Skin of body (tissue), 3 donors: ENCODE measurements at places on chromosomes 16 and 17.

DNA sequence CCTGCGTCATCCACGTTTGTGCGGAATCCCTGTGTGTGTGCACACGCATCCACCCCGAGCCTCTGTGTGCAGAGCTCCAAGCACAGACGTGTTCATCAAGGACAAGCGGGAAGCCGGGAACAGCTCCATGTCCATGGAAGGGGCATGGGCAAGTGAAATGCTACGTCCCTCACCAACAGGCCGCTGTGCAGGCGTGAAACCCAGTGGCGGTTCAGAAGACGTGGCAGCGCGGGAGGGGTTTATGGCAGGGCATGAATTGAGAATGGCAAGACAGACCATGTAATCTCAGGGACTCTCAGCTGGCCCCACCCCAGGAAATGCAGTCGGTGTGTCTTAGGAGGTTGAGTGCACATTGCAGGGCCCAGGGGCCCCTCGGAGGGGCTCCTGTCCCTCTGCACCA lies 52.7 kb downstream of the TBC1D16 start:
- DNase-seq, result no peak

DNA sequence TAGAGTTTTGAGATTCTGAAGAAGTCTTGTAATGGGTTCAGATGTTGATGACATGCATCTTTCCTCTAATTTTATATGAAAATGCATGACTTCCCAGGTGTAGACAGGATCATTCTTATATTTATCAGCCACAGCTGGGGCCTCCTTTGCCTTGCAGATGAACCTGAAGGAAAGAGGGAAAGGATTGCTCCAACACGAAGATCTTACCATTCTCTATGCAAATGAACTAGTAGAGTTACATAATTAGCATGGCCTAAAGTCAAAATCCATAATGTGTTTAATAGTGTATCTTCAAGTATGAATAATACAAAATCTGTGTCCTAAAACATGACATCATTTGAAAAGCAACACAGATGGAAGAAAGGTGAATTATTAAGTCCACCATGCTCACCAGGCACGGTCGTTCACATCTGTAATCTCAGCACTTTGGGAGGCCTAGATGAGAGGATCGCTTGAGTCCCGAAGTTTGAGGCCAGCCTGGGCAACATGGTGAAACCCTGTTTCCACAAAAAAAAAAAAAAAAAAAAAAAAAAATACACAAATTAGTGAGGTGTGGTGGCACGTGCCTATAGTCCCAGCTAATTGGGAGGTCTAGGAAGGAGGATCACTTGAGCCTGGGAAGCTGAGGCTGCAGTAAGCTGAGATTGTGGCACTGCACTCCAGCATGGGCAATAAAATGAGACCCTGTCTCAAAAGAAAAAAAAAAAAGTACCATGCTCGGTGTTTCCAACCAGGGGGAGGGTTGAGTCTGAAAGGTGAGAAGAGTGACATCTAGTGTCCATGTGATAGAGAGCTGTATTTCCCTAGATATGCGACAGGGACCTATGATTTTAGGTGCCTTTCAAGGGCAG lies 6.3 kb downstream of the VWA3A start:
- DNase-seq, result no peak

GRCh38 chr16:22300427-22301071 lies 3.3 kb downstream of the POLR3E start:
- no peak for DNase-seq

GRCh38 chr16:28492511-28492910 lies 637 bp upstream of the CLN3 start:
- no peak for DNase-seq

- no peak for DNase-seq
These were observed 197.4 kb downstream of the SPECC1 start for GRCh38 chr17:20206591-20206990.

DNA sequence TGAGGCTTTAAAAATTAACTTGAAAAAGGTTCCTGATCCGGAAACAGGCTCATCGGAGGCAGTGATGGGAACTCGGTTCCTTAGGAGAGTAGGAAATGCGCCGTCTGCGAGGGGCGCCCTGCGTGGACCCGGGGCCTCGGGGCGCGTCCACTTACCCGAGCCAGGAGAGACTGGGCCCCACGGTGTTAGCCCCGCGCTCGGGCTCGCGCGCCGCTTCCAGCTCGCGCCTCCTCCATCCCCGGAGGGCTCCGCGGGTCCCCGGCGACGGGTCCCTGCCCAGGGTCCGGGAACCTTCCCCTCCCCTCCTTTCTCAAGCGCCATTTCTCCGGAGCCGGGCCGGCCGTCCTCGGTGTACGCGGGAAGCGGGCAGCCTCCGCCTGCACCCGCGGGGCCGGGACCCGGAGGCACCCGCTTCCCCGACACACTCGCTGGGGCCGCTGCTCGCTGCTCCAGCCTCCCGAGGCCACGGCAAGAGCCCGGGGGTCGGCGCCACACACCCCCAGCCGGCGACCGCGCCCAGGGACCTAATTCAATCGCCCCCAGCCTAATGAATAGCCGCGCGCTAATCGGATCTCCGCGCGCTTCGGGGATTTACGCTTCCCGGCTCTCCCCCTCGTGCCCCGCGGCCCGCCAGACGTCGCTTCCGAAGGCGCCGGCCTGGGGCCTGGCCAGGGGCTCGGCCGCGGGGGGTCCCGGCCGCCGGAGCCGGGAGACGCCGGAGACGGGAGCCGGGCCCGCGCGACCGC lies 2.2 kb upstream of the BAHCC1 start:
- DNase-seq, result no peak

DNA sequence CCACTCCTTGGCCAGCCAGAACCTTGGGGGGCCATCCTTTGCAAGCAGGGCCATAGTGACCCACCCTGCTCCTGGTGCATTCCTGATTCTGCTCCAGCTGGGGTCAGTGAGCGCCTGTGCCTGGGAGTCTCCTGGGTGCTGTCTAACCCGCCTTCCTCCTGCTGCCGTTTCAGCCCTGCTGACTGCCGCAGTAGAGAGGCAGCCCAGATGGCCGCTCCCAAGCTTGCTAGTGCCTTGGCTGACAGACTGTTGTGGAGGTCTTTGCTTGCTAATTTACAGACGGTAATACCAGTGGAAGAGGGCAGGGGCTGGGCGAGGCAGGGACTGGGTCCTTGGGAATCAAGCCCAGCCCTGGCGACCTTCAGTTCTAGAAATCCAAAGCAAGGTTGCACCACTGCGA lies 99.6 kb downstream of the SOCS1 start:
- DNase-seq, result no peak

GRCh38 chr16:66043326-66043725 lies 323.2 kb upstream of the CDH5 start:
- DNase-seq, result no peak

DNA sequence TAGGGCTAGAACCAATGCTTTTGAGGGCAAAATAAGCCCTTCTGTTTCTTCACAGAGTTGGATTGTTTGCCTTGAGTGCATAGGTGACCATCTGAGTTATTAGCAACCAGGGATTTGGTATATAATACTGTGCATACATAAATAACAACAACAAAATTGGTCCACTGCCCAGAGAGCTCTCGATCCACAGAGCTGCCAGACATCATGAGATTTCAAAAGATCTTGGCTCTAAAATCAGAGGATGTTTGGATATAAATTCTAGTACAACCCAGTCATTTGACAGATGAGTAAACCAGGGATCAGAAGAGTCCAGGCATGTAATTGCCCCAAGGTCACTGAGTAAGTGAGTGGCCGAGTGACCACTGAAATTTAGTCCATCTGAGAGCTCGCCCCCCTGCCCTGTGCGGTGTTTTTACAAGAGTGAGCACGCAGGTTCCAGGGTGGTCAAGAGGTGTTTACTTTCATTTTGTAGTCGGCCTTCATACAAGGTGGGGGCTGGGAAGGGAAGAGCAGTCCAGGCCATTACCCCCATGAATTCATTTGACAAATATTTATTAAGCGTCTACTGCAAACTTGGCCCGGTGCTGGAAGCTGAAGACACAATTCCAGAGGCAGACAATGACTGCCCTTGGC lies 1.8 kb upstream of the MT2A start:
- DNase-seq, result peak; percentile 90

- DNase-seq, result no peak
These were observed 188.6 kb downstream of the NTN1 start for GRCh38 chr17:9209781-9210370.

- DNase-seq, result no peak
These were observed 1.0 kb downstream of the SDK2 start for GRCh38 chr17:73643001-73643851.

- no peak for DNase-seq
These were observed 321.3 kb downstream of the CNTNAP4 start for GRCh38 chr16:76598498-76598897.

DNA sequence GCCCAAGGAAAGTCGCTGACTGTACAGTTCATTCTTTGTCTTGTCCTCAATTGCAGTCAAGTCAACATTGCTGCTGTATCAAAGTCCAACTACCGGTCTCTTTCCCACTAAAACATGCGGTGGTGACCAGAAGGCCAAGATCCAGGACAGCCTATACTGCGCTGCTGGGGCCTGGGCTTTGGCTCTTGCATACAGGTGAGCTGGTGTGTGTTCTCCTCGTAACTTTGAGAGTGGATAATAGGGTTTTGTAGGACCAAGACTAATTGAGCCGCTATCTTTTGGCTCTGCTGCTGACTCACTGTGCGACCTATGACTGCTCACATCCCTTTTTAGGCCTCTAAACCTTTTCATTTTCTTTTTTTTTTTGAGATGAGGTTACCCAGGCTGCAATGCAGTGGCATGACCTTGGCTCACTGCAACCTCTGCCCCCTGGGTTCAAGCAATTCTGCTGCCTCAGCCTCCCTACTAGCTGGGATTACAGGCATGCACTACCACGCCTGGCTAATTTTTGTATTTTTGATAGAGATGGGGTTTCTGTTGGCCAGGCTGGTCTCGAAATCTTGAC lies 38.7 kb downstream of the PHKB start:
- no peak for DNase-seq

DNA sequence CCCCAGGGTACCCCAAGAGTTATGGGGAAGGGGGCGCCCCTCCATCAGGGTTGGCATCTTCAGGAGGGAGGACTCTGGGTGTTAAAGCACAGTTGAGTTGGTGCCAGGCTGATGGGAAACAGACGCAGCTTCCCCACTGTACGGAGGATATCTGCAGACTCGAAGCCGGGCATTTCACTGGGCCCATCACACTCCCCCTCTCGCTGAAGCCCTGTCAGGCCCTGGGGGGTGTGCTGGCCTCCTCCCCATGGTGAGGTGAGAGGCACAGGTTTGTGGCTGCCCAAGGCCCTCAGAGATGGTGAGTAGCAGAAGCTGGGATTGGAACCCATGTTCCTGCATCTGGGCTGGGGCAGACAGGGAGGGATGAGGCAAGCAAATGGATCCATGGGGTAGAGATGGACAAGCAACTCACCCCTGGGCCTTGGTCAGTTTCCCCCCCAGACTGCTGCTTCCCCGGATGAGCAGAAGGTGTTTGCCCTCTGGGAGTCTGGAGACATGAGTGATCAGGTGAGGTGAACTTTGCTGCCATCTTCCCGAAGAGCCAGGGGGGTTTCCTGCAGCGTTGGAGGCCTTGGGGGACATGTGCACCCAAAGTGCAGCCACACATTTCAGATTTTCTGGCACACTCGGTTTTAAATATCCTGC lies 31.0 kb downstream of the POLR3E start:
- DNase-seq, result no peak

GRCh38 chr17:79019632-79020584 lies 4.1 kb upstream of the C1QTNF1 start:
- DNase-seq, result peak; percentile 56

- no peak for DNase-seq
These were observed 30.8 kb downstream of the FBXO31 start for GRCh38 chr16:87352818-87353217.

- DNase-seq, result no peak
These were observed 19.4 kb downstream of the AXIN2 start for GRCh38 chr17:65542067-65542466.

- DNase-seq, result no peak
These were observed 11.1 kb downstream of the RAB40B start for GRCh38 chr17:82687375-82687861.

GRCh38 chr17:52986056-52986662 lies 827.6 kb upstream of the CA10 start:
- DNase-seq, result no peak

DNA sequence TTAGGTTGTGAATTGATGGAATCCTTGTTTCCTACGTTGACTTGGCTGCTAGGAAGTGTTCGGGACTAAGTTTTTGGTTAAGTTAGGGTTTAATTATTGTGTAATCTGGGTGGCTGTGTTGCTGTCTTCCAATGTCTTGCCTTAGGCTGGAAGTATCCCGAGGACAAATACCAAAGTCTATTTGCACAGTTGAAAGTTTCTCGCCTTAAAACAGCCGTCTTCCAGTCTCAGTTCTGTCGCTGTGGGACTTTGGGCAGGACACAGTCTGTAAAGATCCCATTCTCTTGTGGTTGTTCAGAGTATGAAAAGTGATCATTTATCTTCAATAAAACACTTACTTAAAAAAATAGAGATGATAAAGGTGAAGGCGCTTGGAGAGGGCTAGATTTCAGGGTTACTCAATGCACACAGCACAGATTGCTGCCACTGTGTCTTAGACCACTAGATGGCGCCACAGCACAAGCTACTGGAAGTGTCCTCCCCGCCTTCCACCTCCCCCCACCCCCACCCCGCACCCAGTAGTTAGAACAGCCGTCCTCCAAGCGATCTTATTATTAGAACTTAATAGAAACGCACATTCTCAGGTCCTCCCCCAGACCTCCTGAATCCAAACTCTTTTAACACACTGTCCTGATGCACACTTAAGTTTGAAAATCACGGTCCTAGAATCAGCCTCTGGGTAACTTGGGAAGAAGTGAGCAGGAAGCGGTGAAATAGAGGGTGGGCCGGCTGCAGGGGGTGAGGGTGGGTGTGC lies 45.8 kb downstream of the AKAP1 start:
- DNase-seq, result peak; percentile 26

- DNase-seq, result no peak
These were observed 6.5 kb downstream of the KATNIP start for GRCh38 chr16:27556471-27556870.

DNA sequence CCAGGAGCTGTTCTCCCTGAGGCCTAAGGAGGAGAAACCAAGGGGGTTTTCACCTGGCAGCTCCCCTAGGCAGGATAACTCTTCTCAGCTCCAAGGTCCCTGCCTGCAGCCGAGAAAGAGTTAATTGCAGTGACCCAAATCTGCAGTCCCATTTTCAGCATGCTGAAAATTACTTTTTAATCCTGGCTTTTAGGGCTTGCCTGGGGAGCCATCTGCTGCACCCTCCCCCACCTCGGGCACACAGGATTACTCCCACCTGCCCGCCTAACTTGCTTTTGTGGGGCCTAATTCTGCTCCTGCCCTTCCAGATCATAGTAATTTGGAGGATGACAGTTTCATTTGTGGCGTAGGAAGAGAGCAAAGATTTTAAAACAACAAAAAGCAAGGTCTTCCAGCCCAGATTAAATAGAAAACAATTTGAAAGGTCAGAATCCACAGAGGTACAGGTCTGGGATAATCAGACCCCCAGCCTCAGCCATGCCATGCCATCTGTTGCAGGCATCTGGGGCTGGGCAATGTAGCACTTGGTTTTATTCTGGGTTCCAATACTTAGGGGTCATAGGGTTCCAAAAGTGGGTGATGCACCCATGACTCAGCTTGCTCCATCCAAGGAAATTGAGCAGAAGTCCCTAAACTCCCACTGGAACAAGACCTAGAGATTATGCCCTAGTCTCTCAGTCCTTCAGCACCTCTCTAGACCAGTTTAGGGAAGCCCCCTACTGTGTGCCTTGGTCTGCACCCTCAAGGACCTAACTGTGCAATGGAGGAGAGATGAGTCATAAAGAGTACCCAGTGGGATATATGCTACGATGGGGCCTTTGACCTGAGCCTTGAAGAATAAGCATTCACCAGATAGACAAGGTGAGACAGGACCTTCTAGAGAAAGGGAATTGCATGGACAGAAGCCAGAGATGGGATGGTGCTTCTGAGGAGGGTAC lies 64.5 kb upstream of the NLK start:
- DNase-seq, result no peak

- DNase-seq, result no peak
These were observed 211.5 kb upstream of the TNRC6C start for GRCh38 chr17:77746896-77747554.

GRCh38 chr17:67523101-67523500 lies 146.0 kb downstream of the PITPNC1 start:
- DNase-seq, result no peak
